ENCODE measurements at places on chromosomes 16 and 17.

GRCh38 chr17:31854672-31855071 is 4.4 kb downstream of the COPRS start:
- no peak for DNase-seq

DNA sequence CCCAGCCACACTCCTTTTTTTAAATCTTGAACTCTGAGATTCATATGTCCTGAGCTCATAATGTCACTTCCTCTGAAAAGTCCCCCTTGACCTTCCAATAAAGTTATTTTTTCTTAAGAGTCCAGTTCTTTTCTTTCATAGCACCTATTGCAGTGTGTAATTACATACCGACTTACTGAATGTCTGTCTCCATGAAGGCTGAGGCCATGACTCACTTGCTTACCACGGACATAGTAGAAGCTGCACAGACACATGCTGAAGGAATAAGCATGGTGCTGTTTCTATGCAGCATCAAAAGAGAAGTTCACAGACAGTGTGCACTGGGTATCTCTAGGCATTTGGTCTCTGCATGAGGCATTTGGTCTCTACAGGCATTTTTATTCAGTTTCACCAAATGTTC is 77.2 kb downstream of the C17orf67 start:
- DNase-seq = peak; percentile 26

DNA sequence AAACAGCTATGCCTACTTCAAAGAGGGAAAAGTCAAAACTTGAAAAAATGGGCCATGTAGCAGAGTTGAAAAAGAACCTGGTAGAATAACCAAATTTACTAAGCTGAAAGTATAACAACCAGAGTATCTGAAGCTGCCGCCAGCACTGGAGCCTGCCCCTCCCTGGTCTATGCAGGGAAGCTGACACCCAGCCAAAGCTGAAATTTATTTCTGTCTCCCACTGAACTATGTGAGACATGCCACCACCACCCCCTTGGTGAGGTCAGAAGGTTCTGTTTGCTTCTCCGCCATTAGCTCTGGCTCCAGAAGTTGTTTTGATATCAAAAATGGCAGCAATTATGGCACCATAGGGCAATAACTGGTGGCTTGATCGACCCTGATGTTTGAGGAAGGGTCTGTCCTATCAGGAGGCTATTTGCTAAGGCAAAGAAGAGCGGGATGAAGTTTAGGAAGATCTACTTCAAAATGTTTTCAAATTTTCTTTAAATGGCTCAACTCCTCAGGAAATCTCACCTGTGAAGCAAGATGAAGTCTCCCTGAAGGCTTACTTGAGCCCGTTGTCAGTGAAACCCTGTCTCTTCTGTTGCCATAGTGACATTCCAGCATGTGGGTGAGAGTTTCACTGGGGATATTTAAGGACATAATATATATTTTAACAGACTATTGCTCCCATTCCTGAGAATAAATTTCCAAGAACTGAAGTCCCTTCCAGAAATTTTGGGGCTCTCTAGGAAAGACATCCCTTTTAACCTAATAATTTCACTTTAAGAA is 122.0 kb downstream of the COPRS start:
- no peak for DNase-seq

GRCh38 chr17:55300479-55301290 is 35.9 kb downstream of the HLF start:
- DNase-seq = no peak
